Liver (tissue), 10 donors: ENCODE measurements at places on chromosomes 2 and 18. TPM values are rescaled to one million over a fixed set of nuclear protein-coding genes. Genes with fewer than 3 reads are reported as not detected.

- no peak for DNase-seq
Observed at GRCh38 chr2:107430006-107430405, 396.7 kb upstream of the RGPD4 start.

DNA sequence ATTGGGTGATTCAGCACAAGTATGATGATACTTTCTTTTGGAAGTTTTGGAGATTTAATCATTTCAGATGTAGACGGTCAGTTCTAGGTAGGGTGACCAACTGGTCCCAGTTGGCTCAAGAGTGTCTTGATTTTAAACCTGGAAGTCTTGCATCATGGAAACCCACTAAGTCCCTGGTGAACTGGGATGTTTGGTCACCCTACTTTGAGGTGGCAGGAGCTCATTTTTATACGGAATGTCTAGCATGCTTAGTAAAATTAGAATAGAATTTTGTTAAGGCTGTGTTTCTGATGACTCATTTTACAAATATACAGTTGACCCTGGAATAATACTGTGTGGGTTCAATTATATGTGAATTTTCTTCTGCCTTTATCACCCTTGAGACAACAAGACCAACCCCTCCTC is 61.5 kb upstream of the DOCK10 start:
- DNase-seq, result no peak

PDE11A gene
- 1.8 TPM for polyA plus RNA-seq

FTCDNL1 gene
- polyA plus RNA-seq, result 3.9 TPM
